ENCODE measurements at places on chromosomes 11 and 22.

GRCh38 chr11:65218446-65218845 is 36.7 kb downstream of the CAPN1 start:
- no peak for DNase-seq

DNA sequence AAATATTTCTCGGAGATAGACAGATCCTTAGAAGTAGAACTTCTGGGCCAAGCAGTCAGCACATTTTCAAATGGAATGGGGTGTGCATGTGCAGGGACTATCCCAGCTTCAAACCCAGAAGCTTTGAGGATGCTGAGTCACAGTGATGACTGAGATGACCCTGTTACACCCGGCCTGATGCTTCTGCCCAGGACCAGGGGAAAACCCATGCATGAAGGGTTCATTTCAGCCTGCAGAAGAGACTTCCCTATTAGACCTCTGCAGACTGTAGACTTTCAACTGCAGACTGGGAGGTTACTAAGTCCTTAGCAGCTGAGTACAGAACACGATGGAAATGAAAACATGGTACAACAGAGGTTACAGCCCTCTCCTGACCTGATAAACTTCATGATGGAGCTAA is 3.6 kb upstream of the OR2AT4 start:
- DNase-seq, result no peak

DNA sequence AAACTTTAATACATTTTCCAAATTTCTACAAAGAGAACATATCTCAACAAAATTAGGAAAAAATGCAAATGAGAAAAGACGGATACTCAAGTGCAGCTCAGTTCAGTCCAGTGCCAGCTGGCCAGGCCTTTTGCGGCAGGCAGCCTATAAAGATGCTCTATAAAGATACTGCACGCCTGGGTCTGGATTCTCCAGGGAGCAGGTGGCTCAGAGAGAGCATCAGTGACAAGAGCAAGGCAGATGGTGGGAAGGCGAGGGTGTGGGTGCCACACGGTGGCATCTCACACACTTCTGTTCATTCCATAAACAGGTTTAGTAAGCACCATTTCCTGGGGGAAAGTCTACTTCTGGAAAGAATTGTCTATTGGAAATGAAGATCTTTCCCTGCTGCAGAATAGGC is 18.1 kb upstream of the SCN3B start:
- no peak for DNase-seq

DNA sequence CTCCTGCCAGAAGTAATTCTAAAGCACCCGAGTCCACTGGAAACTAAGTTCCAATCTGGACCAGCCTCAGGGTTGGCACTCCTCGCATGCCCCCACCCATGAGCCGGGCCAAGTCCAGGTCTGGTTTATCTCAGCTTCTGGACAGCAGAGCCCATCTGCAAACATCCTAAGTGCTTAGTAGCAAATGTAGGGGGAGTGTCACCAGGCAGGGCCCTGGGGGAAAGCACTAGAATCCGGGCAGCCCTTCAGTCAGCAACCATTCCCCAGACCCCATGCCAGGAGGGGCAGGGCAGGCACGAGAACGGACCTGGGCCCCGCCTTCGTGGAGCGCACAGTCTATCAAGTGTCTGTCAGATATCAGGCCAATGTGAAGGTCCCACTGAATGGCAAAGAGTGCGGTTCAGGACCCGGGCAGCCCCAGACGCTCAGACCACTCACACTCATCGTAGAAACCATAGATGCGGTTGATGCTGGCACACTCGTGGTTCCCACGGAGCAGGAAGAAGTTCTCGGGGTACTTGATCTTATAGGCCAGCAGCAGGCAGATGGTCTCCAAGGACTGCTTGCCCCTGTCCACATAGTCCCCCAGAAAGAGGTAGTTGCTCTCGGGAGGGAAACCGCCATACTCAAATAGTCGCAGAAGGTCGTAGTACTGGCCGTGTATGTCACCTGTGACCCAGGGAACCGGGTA is 1.3 kb downstream of the PPP1CA start:
- DNase-seq, result no peak

DNA sequence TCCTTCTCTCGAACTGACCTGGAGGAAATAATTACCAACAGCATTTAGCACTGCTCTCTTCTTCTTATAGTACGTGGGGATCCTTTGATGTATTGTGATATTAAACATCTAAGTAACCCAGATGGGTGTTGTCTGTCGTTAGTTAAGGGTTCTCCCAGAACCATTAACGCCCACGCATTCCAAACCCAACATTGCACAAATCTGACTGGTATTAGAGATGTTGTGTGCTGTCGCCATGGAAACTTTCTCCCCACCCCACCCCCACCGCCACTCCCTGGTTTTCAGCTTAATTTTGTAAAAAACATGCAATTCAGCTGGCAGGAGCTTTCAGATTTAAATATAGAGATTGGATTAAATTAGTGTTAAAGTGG is 1495.2 kb downstream of the TBC1D22A start:
- no peak for DNase-seq

GRCh38 chr11:119585043-119585781 is 143.8 kb downstream of the NECTIN1 start:
- DNase-seq, result no peak

GRCh38 chr11:21069909-21070308 is 400.5 kb downstream of the NELL1 start:
- no peak for DNase-seq

- DNase-seq, result peak; percentile 85
These were observed 862 bp upstream of the CENATAC start for GRCh38 chr11:118996926-118997626.

DNA sequence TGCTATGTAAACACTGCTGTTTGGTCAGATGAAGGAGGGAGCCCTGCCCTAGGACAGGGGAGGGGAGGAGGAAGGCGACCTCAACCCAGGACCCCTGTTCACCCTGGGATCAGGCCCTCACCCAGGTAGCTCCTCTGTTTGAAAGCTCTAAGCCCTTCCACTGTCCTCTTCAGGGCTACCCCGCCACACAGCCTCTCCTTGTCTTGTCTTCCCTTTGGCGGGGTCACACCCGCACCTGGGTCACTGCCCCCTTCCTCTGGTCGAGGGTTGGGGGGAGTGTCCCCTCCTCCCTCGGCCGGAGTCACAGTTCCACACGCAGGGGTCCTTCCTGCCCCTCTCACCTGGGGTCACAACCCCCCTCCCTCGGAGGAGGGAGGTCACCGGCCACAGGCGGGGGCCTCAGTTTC is 463 bp upstream of the PTPMT1 start:
- no peak for DNase-seq

- no peak for DNase-seq
These were observed 4.4 kb downstream of the MTMR3 start for GRCh38 chr22:29887358-29887757.

- DNase-seq, result no peak
These were observed 10.9 kb downstream of the TCIRG1 start for GRCh38 chr11:68049509-68050370.

DNA sequence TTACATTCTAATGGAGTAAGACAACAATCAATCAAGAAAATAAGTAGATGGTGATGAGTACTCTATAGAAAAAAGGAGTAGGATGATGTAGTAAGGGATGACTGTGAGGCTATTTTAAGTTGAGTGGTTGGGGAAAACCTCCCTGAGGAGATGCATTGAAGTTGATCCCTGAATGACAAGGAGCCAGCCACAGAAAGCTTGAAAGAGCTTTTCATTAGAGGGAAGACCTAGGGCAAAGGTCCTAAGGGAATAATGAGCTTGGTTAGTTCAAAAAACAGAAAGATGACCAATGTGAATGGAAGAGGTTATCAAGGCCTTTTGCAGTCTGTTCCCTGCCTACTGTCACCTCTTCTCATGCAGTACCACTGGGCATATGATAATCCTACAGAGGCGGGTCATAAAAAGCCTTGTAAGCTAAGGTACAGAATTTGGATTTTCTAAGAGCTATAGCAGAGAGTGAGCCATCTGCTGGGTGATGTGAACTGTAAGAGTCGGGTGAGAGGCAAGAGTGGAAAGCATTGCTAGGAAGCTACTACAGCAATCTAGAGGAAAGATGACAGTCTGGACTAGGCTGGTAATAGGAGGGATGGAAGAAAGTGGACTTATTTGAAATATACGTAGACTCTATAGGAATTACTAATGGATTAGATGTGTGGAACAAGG is 3.1 kb downstream of the PPP2R1B start:
- DNase-seq, result peak; percentile 7

- DNase-seq, result no peak
These were observed 1.2 kb downstream of the ELFN2 start for GRCh38 chr22:37425800-37426705.

DNA sequence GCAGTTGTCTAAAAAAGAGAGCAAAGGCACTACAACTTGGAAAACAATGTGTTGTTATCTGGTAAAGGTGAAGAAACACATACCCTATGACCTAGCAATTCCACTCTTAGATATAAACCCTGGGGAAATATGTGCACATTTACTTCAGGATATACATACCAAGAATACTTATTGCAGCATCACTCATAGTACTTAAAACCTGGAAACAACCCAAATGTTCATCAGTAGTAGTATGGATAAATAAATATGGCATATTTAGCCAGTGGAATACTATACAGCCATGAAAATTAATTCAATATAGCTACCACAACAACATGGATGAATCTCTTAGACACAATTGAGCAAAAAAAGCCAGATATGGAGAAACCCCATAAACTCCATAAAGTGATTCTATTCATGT is 26.1 kb upstream of the MICAL2 start:
- DNase-seq, result no peak

- DNase-seq, result peak; percentile 54
These were observed 3.4 kb upstream of the NHERF4 start for GRCh38 chr11:119181677-119182412.

GRCh38 chr11:44014968-44015623 is 32.7 kb upstream of the ACCSL start:
- DNase-seq, result no peak

DNA sequence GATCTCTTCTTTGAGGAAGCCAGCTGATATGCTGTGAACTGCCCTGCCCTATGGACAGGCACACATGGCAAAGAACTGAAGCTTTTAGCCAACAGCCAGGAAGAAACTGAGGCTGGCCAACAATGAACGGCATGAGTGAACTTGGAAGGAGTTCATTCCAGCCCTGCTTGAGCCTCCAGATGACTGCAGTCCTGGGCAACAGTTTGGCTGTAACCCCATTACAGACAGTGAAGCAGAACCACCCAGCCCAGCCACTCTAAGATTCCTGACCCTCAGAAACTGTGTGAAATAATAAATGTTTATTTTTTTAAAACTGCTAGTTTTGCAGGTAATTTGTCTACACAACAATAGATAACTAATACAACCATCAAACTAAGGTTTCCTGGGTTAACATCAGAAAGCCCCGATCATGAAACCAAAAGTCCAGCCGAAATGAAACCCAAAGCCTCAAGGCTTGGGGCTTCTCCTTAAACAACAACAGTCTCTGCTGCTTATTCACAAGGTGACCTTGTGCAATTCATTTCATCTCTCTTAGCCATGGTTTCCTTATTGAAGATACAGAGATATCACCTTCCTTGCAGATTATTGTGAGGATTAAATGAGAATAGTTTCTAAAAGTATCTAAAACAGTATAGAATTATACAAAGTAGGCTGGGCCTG is 31.4 kb downstream of the PAK1 start:
- DNase-seq, result no peak

DNA sequence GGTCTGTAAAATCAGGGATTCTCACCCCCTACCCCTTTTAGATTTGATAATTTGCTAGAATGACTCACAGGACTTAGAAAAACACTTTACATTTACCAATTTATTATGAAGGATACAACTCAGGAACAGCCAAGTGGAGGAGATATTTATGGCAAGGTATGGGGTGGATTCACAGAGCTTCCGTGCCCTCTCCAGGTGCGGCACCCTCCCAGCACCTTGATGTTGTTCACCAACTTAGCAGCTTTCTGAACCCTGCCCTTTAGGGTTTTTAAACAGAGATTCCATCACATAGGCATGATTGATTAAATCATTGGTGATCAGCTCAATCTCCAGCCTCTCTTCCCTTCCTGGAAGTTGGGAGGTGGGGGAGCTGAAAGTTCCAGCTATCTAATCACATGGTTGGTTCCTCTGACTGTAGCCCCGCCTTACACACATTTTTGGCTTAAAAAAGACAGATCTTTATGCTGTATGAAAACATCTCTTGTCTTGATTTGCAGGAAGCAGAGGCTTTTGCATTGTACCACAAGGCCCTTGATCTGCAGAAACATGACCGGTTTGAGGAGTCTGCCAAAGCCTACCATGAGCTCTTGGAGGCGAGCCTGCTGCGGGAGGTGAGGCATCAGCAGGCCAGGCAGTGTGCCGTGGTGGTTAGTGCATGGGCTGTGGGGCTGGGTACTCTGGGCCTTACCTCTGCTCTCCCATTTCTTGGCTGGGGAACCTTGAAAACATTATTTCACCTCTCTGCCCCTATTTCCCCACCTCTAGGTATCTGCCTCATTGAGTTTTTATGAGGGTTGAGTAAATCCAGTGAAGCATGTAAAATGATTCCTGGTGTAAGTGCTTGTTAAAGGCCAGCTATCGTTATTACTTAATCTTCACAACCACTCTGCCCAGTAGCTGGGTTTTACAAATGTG is 27.0 kb downstream of the CABIN1 start:
- no peak for DNase-seq

- DNase-seq, result no peak
These were observed 135.0 kb downstream of the BUD13 start for GRCh38 chr11:116637766-116638165.

Measured in Kasumi-1 (cell line).